Anterior cingulate cortex (tissue), 58 donors: ENCODE measurements at places on chromosomes 11 and 22.

DNA sequence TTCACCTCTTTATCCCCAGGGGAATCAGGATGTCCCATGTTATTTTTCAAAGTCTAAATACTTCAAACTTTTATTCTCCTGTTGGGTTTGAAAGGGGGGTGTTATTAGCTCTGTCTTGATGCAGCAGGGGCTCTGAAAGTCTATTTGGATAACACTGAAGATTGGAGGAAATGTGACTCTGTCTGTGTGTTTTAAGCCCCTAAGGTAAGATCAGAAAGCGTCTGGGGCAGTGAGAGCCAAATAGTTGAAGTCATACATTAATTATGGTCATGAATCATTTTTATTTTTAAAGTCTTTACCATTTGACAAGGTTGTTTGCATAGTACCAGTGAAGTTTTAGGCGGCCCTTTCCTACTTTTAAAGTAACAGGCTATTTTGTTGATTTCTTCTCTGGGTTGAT, 139.0 kb downstream of the UVRAG start:
- DNase-seq: no peak

- no peak for DNase-seq
Observed at GRCh38 chr11:78420796-78421209, 3.2 kb upstream of the GAB2 start.

GRCh38 chr11:18527512-18527911, 770 bp upstream of the TSG101 start:
- DNase-seq: no peak

- no peak for DNase-seq
Observed at GRCh38 chr11:10878408-10879214, 20.8 kb upstream of the ZBED5 start.

DNA sequence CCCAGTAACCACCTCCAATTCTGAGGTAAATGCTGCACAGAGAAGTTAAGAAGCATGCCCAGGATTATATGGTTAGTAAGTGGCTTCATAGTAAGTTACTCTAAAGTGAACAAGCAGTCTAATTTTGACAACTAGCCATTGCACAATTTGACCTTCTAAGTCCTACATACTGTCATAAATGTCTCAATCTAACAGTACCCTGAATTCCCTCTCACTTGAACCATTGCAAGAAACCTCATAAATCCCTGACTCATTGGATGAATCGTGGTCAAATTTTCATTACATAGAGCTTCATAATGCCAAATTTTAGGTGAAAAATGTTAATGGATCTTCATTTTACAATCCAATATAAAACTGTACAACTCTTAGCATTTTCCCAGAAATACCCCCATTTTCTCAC, 217.3 kb upstream of the GRIA4 start:
- DNase-seq: no peak
